Liver (tissue), 10 donors: ENCODE measurements at places on chromosomes 16 and 17.

DNA sequence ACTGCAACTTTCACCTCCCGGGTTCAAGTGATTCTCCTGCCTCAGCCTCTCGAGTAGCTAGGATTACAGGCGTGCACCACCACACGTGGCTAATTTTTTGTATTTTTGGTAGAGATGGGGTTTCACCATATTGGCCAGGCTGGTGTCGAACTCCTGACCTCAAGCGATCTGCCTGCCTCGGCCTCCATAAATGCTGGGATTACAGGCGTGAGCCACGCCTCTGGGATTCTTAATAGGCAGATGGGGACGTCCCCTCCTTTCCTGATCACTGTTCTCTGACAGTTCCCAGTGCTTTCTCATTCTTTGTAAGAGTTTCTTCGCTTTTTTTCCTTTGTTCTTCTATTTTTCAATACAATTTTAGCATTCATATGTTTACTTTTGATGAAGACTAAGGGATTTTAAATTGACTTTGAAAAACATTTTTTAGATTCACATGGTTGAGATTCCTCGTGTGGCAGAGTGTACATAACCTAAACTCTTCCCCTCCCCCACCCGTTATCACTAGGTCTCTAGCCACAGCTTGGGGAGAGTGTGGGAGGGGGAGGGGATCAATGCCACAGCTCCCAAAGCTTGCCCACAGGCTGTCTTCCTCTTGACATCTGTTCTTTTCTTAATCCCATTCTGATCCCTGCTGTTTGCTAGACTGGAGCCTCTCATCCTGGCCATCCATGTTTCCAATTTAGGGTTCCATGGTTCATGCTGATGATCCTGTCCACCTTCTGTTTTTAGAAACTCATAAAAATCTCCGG lies 11.0 kb downstream of the ADORA2B start:
- no peak for DNase-seq

GRCh38 chr17:3804503-3804931 lies 3.5 kb upstream of the ITGAE start:
- DNase-seq = no peak

DNA sequence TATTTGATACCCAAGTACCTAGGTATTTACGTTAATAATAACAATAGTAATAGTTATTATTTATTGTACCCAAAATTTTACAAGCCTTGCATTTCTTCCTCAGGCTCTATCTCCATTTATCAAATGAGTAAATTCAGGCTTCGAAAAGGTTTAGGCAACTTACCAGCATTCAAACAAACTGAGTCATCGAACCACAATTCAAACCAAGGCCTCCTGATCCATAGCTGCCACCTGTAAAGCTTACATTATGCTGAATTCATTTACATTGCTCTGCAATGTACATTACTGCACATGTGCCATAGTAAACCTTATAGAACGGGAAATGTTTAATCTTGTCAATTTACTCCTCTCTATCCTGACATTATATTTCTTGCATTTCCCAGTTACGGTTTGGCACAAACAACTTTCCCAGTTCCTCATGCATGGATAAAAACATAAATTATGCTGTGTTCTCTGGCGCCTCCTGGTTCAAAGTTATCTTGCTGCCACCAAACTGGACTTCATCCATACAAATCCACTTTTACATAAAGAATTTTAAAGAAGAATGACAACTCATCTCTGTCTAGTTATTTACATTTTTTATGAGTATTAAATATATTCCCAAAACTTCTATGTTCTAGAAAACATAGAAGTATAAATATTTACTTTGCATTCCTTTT lies 360.6 kb upstream of the SOX9 start:
- DNase-seq = no peak

DNA sequence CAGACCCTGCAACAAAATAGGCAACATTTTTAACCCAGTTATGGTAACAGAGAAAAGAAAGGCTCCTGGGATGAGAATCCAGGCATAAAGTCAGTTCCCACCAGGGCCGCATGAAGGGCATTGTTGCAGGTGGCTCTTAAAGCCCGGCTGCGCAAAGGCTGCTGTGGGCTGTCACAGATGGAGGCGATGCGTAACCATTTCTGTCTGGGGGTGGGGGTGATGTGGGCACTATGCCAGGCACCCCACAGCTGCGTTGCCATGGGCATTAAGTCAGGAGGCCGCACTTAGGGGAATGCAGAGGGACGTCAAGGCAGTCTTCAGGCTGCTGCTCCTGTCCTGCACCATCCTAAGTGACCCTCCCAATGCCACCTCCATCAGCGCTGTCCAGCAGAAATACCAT lies 228.4 kb downstream of the CPPED1 start:
- DNase-seq = no peak

GRCh38 chr16:23020084-23020483 lies 129.2 kb downstream of the USP31 start:
- no peak for DNase-seq

DNA sequence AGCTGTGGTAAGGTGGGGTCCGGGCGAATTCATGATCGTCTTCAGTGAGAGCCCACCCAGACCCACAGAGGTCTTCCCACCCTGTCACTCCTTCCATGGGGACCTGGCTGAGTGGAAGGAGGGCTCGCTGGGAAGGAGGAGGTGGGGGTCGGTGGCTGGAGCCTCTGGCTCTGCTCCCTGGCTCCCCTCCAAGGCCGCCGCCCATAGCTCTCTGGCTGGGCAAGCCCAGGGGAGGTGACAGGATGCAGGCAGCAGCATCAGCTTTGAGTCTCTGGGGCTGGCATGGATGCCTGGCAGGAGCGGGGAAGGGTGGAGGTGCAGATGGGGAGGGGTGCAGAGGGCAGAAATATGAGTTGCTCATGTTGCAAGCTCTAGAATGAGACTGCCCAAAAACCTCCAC lies 147.0 kb downstream of the ENGASE start:
- DNase-seq = no peak

GRCh38 chr16:19331794-19332193 lies 46.3 kb downstream of the CLEC19A start:
- DNase-seq = no peak

GRCh38 chr16:54366943-54367342 lies 80.4 kb upstream of the IRX3 start:
- no peak for DNase-seq

- DNase-seq = no peak
Measured at GRCh38 chr17:45628019-45628418, 137.5 kb upstream of the PLEKHM1 start.

DNA sequence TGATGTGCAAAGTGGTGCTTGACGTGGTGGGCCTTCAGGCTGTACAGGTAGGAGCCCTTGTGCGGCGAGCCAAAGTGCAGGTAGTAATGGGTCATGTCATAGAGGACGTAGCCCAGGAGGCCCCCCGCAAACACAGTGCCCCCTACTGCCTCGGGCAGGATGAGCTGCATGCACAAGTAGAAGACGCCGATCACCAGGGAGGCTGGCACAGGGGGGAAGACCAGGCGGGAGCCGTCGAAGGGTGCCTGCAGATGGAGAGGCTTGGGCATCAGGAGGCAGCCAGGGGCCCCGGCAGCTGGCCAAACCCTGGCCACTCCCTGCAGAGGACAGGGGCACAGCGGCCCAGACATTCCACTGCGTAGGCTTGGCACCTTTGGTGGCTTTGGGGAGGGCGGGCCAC lies 15.7 kb upstream of the MLKL start:
- no peak for DNase-seq

DNA sequence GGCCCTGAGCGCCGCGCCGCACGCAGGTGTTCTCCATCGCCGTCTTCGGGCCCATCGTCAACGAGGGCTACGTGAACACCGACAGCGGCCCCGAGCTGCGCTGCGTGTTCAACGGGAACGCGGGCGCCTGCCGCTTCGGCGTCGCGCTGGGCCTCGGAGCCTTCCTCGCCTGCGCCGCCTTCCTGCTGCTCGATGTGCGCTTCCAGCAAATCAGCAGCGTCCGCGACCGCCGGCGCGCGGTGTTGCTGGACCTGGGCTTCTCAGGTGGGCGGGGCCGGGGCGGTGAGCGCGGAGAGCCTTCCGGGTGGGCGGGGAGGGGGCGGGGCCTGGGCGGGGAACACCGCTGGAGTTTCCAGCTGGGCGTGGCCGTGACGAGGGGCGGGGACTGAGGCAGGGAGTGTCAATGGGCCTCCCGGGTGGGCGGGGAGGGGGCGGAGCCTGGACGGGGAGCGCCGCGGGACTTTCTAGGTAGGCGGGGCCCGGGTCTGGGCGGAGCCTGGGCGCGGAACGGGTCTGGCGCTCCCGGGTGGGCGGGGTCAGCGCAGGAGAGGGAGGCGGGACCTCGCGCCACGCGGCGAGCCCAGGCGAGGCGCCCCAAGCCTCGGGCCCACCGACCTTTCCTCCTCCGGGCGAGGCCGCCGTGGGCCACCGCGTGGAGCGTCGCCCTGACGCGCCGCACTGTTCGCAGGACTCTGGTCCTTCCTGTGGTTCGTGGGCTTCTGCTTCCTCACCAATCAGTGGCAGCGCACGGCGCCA lies 2.4 kb downstream of the SYNGR3 start:
- DNase-seq = peak; percentile 99

DNA sequence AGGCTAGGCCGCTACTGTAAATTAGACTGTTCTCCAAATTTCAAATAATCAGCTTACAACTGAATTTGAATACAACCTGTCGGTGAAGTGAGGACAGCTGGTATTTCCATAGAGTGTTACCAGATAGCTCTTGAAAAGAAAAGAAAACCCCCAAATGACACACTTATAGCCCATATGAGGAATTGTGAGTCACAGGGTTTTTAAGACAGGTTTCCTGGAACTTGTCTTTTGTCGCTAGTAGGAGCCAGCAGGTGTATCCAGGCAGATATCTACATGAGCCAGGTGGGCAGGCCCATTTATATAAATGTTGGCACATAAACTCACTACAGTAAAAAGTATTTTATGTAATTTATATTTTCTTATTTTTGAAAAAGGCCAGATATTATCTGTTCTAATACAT lies 24.0 kb downstream of the TNRC6A start:
- no peak for DNase-seq

- no peak for DNase-seq
Measured at GRCh38 chr17:81322271-81323082, 27.4 kb upstream of the SLC38A10 start.

DNA sequence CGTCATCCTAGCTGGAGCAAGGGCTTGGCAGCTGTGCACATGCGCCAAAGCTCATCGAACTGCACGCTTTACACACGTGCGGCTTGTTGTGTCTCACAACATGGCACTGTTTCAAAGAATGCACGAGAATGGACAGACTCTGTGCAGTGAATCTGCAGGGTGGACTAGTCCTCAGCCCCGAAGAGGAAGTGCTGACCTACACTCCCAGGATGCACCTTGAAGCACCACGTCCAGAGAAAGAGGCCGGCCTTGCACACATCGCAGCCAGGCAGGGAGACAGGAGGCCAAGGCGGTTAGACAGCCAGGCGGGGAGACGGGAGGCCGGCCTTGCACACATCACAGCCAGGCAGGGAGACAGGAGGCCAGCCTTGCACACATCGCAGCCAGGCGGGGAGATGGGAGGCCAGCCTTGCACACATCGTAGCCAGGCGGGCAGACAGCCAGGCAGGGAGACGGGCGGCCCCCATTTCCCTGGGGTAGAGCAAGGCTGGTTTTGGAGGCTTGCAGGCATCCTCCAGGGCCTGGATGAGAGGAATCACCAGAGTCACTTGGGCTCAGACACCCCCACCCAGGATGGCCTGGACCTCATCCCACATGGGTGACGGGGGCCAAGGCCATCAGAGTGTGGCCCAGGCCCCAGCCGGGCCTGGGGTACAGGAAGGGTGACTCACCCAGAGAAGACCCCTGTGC lies 9.0 kb upstream of the CACNA1H start:
- DNase-seq = no peak

DNA sequence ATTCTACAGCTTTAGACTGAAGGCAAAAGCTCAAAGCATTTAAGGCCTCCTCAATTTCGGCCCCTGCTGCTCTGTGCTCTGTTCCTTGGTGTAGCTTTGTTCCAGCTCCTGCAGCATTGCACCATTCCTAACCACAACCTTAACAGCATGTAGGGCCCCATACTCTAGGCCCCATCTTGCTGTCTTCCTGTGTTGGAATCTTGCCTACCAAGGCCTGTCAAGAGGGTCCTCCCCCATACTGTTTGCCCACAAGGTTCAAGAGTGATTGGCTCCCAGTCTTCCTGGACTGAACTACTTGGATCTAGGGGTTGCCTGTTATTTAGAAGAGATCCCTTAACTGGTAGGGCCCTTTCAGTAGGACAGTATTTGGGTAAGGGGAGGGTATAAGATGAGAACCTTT lies 26.8 kb downstream of the TRPV2 start:
- DNase-seq = no peak

DNA sequence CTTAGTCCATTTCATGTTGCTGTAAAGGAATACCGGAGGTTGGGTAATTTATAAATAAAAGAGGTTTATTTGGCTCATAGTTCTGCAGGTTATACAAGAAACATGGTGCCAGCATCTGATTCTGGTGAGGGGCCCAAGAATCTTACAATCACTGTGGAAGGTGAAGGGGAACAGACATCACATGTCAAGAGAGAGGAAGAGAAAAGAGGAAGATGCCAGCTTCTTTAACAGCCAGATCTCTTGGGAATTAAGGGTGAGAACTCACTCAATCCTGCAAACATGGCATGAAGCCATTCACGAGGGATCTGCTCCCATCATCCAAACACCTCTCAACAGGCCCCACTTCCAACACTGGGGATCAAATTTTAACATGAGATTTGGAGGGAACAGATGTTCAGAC lies 49.5 kb downstream of the BMERB1 start:
- DNase-seq = no peak

- DNase-seq = no peak
Measured at GRCh38 chr17:29133121-29133713, 47.0 kb downstream of the MYO18A start.

DNA sequence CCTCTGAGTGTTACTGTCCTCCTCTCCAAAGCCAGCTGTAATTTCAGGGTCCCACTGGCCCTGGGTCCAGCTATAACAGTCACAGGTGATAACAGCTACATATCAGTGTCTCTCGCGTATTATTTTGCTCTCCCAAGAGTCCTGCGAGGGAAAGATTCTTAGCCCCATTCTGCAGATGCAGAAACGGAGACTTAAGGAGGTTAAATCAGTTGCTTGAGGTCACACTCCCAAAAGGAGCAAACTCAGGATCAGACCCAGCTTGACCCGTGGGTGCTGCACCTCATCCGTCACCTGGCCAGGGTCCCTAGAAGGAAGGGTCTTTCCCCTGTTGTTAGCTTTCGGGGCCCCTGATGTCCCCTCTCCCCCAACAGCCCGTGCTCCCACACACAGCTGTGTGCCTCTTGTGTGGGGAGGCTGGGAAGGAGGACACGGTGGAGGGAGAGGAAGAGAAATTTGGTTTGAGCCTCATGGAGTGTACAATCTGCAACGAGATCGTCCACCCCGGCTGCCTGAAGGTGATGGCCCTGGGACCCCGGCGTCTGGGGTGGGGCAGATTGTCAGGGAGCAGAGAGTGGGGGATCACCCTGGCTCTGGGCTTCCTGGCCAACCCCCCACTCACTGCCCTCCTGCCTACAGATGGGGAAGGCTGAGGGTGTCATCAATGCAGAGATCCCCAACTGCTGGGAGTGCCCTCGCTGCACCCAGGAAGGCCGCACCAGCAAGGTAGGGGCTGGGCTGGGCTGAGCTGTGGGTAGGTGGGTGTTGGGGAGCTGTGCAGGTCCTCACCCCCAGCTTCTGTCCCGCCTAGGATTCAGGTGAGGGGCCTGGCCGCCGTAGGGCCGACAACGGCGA lies 3.8 kb downstream of the FBXL19 start:
- no peak for DNase-seq

- DNase-seq = no peak
Measured at GRCh38 chr16:88387941-88388627, 5.3 kb downstream of the ZNF469 start.
